ENCODE measurements at places on chromosomes 4 and X.

- no peak for DNase-seq
Observed at GRCh38 chrX:153526801-153527200, 9.4 kb downstream of the ATP2B3 start.

DNA sequence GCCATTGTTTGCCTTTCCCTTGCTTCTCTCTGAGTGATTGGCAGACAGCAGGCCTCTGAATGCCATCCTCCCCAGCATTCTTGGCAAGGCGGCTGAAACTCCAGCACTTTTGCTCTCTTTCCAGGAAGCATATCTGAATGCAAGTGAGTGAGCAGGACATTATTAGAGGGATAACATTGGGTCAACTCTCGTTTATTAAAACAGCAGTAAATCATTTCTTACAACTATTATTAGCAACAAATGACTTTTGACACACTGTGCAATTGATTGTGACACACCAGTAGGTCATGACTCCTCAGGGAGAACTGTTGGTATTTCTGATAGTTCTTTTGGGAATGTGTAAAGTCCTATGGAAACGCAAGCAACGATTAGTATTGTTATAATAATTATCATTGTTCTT, 103.8 kb downstream of the EFNB1 start:
- DNase-seq, result no peak

DNA sequence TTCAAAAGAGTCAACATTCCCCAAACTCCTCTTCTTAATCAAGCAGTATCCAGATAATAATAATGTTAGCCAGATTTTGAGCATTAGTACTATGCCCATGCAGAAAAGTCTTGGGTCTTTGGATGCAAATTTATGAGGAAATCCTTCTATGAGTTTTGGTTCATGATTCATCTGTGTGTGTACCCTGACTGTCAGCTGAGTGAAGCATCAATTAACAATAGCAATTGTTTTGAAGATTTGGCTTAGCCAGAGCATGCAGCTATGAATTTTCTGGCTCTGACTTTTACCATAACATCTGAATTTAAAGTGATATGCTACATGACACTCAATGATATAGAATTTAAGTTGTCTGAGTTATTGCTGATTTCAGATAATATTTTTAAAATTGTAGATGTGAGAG, 145.8 kb downstream of the KLHL4 start:
- no peak for DNase-seq

- no peak for DNase-seq
Observed at GRCh38 chr4:100041646-100042045, 91.6 kb upstream of the H2AZ1 start.

GRCh38 chrX:132463411-132463810, 25.4 kb downstream of the MBNL3 start:
- DNase-seq, result no peak

- DNase-seq, result no peak
Observed at GRCh38 chr4:151887816-151888180, 127.0 kb upstream of the GATB start.

- DNase-seq, result no peak
Observed at GRCh38 chr4:187826725-187827124, 168.8 kb upstream of the ZFP42 start.

- no peak for DNase-seq
Observed at GRCh38 chrX:56232221-56233082, at the start of gene KLF8. TSS of gene KLF8 (plus strand) at chrX:56232356. CDS start at chrX:56233335, 979 bp downstream.

GRCh38 chrX:139094671-139095592, 383.4 kb upstream of the FGF13 start:
- no peak for DNase-seq

GRCh38 chrX:135315864-135316263, 6.6 kb downstream of the ETDC start:
- no peak for DNase-seq

DNA sequence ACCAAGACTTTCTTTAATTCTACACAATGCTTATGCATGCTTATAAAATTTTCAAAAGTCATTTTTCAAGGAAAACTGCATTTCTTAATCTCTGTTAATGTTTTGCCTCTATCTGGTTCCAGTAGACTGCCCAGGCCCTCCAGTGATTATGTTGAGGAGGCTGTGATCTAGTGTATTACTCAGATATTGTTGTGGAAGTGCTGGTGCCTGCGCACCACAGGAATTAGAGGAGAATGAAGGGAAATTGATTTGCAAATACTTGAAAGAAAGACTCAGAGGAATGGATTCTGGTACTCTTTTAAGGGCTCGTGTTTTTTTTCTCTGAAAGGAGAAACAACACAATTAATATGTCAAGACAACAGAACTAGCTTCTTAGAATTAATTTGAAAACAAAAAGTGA, 1015.1 kb downstream of the RPA4 start:
- no peak for DNase-seq

DNA sequence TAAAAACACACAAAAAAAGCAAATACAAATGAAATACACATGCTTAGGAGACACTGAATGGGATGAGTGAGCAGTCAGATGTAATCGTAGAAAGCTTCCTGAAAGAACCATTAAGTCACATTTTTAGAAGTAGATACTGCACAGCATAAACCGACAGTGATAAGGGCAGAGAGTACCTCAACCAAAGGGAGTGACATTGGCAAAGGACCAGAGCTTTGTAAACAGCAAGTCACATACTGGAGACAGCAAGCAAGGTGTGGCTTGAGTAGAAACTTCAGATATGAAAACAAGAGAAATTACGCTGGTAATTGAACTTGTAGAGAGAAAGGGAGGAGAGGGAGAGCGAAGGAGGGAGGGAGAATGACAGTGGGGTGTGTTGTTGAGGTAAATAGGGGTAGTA, 92.0 kb downstream of the CHRDL1 start:
- no peak for DNase-seq

GRCh38 chrX:19906293-19906692, 18.9 kb upstream of the SH3KBP1 start:
- DNase-seq, result no peak

GRCh38 chr4:156536661-156537060, 434.9 kb downstream of the PDGFC start:
- DNase-seq, result no peak

- no peak for DNase-seq
Observed at GRCh38 chr4:98363431-98363830, 102.2 kb downstream of the RAP1GDS1 start.

DNA sequence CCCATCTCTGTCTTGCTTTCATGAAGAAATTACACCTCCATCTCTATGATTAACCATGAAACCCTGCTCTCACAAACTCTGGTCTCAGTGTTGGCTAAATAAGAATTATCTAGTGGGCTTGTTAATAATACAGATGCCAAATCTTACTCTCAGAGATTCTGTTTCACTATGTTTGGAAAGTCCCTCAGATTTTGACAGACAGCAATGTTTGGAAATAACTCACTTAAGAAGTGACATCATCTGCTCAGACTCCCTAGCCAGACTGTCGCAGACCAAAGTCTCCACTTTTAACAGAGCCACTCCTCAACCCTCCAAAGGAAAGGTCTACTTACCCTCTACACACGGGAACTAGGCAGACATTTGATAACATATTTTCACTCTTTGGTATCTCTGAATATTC, 328.5 kb upstream of the FGF16 start:
- DNase-seq, result no peak

GRCh38 chr4:40530961-40531635, 98.6 kb downstream of the RBM47 start:
- no peak for DNase-seq

GRCh38 chr4:3527101-3527913, 4.9 kb downstream of the LRPAP1 start:
- DNase-seq, result no peak

DNA sequence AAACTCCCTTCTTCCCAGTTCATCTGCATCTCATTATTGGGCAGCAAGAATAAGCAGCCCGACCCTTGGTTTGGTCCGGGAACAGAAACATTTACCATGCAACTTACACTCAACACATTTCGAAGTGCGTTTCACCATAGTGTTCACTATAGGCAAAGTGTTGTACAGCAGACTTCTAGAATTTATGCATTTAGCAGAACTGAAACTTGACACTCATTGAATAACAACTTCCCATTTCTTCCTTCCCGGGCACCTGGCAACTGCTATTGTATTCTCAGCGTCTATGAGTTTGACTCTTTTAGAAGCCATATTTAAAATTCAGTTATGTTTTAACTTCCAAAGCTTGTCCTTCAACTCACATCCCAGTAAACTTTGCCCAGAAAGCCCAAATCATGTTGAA, 840.6 kb downstream of the NLGN4X start:
- no peak for DNase-seq

DNA sequence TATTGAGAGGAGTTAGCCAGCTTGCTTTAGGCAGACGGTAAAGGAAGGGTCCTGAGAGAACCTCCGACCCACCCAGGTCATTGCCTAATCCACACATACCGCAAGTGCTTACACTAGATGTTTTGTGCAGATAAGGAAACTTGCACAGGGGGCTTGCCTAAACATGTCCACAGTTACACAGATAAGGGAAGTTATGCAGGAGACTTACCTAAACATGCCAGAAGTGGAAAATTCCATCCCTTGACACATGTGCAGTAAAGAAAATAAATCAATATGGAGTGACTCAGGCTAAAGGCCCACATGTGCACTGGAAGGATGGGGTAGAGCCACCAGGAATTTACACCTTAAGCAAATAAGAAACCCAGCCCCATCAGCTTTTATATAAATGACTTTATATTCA, 232.8 kb upstream of the HDX start:
- no peak for DNase-seq

GRCh38 chr4:86108137-86108536, 251.7 kb downstream of the MAPK10 start:
- no peak for DNase-seq

DNA sequence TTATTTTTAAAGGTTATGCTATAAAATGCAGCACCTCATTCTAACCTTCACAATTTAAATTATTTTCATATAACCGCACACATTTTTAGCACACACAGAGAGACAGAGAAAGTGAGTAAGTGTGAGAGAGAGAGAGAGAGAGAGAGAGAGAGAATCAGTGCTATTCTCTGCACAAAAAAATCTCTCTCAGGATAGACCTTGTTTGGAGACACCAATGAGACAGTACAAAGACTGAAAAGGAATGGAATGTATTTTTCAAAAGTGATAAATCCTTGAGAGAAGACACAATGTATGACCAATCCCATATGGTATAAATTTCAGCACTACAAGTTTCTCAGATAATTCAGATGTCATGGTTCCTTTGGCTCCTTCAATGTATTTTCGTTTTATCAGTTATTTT, 132.1 kb upstream of the PCDH18 start:
- no peak for DNase-seq
